ENCODE measurements at places on chromosomes 6 and 20.

- no peak for DNase-seq
Measured at GRCh38 chr20:9112541-9113515, 43.9 kb downstream of the PLCB4 start.

GRCh38 chr6:21883595-21884328, 290.2 kb downstream of the SOX4 start:
- DNase-seq, result no peak

DNA sequence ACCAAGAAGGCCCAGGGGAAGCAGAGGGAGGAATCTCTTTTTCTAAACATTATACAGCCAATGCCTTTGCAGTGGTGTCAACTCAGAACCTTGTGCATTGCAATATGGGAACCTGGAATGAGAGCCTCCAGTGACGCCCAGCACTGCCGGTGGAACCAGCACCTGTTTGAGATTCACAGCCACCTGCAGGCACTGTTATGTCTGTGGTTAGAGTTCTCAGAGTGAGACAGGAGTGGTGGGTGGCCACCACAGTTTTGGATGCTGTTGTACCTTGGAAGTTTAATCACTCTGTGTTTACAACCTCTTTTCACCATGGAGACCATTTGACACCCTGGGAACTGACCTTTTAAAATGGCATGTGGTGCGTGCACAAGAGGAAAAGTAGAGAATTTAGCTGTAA, 185.3 kb upstream of the KCNG1 start:
- DNase-seq, result no peak

GRCh38 chr6:13390658-13391057, 62.3 kb upstream of the TBC1D7 start:
- DNase-seq, result no peak

- no peak for DNase-seq
Measured at GRCh38 chr6:151349651-151350270, 41.6 kb downstream of the ZBTB2 start.

DNA sequence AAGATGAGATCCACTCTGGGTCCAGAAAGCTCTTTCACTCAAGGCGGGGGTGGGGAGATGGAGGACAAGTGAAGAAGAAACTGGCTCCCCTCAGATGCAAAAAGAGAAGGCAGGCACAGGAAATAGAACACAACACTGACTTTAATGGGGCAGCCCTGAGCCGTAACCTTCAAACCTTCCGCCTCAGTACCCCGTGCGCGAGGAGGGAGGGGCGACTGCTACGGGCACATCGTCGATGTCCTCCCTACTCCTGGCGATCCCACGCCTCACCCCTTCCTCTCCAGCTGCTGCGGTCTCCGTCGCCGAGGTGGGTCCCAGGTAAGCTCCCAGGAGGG, 3.9 kb downstream of the SPEF1 start:
- no peak for DNase-seq

DNA sequence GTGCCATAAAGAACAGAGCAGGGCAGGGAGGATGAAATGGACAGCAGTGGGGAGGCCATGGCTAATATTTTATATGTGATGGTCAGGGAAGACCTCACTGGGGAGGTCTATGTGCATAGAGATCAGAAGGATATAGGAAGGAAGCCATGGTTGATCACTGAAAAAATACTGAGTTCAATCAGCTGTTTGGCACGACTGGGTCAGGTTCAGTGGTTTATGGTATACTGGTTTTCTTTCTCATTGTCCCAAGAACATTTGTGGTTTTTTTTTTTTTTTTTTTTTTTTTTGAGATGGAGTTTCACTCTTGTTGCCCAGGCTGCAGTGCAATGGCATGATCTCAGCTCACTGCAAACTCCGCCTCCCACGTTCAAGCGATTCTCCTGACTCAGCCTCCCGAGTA, 78.3 kb upstream of the TIAM2 start:
- no peak for DNase-seq

- no peak for DNase-seq
Measured at GRCh38 chr6:29146179-29146578, 24.5 kb upstream of the OR2J2 start.

- no peak for DNase-seq
Measured at GRCh38 chr20:19456595-19457395, 244.4 kb downstream of the SLC24A3 start.

DNA sequence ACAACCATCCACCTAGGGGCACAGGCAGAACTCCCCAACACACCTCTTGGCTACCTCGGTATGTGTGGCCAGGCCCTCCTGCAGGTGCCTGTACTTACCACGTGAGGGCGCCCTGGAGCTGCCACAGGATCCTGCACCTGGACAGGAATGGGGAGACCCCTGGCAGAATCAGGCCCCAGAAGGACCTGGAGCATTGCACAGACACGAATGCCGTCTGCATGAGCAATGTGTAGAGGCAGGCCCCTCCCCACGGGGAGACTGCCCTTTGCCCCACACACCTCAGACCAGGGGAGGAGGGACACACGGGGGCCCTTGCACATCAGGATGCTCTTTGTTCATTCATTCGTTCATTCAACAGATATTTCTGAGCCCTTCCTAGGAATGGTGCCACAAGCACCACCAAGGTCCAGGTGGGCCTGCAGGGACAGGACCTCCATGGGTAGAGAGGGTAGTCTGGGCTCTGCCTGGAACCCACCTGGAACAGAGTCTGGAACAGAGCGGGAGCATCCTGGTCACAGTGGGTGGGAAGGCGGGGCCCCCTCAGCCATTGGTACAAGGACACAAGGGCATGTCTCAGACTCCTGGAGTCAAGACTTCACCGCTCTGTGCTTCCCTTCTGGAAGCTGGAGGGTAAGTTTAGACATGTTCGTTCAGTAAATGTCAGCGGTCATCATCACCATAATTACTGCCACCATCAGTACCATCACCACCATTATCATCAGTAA, 32.3 kb downstream of the YTHDF1 start:
- peak; percentile 74 for DNase-seq

DNA sequence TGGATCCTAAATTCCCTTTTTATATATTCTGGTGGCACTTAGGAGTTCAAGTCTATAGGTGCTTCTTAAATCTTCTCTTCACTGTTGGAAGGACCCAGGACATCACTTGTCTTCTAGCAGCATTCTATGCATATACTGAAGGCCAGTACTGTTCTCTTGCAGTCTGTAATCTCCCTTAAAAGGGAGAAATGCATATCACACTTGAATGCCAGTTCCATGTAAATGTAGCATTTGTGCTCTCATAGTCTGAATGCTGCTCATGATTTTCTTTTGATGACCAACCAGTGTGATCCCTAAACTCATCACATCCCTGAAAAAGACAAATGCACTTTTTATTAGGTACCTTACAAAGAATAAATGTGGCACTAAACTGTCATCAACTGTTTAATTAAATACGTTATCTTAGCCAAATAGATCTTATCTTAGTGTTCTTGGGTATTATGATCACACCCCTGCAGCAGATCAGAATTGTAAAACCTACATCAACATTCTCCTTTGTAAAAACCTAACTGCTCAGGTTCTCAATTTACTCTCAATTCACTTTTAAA, 176.1 kb downstream of the EPHA7 start:
- no peak for DNase-seq

DNA sequence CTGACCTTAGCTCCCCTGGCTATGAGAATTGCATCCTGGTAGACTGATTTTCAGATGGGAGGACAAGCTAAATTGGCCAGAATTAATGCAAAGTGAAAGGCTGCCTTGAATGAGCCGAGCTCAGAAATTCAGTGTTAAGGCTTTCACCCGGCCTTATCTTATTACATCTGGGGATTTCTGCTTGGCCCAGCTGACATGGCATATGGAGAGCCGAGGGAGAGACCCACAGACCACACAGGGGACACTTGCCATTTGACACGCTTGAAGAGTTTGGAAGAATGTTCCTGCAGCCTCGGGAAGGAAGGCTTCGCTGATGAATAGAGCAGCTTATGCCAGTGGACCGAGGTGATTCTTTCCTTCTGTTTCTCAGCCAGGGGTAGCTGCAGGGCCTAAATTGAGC, 9.0 kb downstream of the MOCS3 start:
- DNase-seq, result no peak

- no peak for DNase-seq
Measured at GRCh38 chr20:48673507-48673906, 154.3 kb downstream of the PREX1 start.

DNA sequence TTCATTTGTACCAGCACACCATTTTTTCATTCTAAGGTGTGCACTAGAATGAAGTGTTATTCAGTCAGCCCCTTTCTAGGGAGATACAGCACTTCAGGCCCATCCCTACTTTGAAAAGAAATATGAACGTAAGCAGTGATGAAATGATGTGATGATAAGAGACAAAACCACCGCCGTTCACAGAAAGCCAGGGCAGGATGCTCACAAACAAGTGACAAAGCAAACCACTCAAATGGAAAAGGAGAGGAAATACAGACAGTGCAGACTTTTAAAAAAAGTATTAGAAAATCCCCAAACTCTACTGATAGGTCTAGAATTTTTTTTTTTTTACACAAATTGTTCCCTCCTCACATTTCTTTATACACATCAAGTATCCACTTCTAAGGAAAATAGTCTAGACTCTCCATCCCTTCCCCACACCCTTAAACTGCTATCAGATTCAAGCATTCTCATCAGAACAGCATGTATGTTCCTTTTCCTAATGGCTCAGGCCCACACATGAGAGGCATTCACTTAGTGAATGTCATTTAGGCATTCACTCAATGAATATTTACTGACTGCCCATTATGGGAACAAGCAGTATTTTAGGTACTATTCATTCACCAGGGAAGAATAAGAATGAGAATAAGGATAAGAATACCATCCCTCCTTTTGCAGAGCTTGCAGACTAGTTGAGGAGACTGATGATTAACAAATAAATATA, 243.5 kb downstream of the GMPR start:
- peak; percentile 67 for DNase-seq

GRCh38 chr6:148599967-148600426, 146.8 kb upstream of the UST start:
- DNase-seq, result no peak

DNA sequence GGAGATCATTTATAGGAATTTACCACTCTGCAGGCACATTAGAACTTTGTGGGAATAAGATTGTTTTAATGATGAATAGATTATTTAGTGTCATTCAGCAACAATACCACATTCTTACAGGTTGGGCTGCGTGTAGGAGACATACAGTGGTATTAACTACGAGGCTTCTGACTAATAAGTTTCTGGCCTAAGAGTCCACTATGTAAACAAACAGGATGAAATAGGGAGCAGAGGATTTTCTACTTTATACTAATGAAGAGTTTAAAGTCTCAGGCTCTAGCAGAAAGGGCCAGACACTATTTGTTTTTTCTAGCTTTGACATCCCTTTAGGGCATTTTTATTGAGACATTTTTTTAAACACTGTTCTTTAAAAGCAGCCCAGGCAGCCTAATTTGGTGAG, 75.6 kb downstream of the SLC24A3 start:
- DNase-seq, result no peak

GRCh38 chr6:75526502-75527127, 33.0 kb upstream of the FILIP1 start:
- peak; percentile 59 for DNase-seq

DNA sequence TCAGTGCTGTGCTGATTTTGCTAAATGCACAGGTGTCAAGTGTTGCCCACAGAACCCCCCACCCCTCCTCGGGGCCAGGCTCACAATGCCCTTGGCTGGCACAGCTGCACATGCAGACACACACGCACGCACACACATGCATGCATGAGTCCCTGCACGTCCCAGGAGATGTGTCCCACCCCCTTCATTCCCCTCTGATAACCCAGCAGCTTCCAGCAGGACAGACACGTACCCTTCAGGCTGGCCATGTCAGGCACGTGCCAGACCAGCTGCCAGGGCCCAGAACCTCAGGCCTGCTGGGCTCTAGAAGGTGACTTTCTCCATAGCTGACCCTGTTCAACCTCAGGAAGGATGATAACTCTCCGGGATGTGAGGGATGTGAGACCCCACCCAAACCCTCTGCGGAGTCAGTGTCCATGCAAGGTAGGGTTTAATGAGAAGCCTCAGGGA, 44.4 kb downstream of the MRPL14 start:
- DNase-seq, result no peak

DNA sequence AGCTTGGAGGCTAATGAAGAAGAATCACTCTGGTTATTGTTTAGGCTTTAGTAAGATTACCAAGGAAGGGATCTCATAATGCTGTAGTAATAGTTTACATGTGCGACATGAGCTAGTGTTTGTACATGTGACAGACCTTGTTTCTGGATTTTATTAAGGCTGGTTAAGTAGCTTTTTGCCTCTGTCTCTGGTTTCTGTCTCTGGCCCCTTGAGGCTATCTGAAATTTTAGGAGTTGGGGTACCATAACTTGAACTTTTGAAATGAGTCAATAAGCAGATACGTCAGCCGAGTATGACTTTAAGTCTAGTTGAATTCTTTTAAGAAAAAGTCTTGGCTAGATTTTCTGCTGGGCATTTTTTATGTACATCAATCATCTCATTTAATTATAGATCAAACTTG, 9.5 kb downstream of the CBFA2T2 start:
- no peak for DNase-seq

- no peak for DNase-seq
Measured at GRCh38 chr6:19590501-19591131, 246.6 kb upstream of the ID4 start.

- DNase-seq, result no peak
Measured at GRCh38 chr20:36932476-36933426, 18.8 kb downstream of the SAMHD1 start.

- DNase-seq, result no peak
Measured at GRCh38 chr20:24981790-24982189, 10.8 kb downstream of the APMAP start.

GRCh38 chr6:6600875-6601274, 12.4 kb downstream of the LY86 start:
- DNase-seq, result no peak

GRCh38 chr6:151679081-151679480, 128.4 kb upstream of the ESR1 start:
- peak; percentile 60 for DNase-seq

- DNase-seq, result no peak
Measured at GRCh38 chr6:68013780-68014515, 621.1 kb upstream of the ADGRB3 start.

DNA sequence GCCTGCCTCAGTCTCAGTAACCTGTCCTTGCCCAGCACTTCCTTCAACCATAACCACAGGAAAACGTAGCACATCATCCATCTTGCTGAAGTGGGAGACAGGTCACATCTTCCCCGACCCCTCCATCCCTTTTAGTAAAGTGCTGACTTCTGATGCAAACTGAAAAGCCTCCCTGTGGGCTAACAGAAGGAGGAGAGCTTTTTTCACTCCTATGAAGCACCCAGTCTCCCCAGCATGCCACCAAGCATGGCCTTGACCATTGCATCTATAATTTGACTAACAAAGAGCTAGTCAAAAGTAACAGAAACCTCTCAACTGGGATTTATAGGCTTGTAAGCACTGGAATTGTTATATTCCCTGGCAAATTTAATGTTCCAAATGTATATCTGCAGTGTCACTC, 288.9 kb upstream of the IRAK1BP1 start:
- DNase-seq, result no peak

GRCh38 chr6:36682328-36683144, 4.0 kb downstream of the CDKN1A start:
- peak; percentile 75 for DNase-seq

GRCh38 chr6:167141667-167142432, 15.9 kb downstream of the GPR31 start:
- DNase-seq, result peak; percentile 61

GRCh38 chr6:136604328-136604825, 54.2 kb upstream of the MAP7 start:
- DNase-seq, result no peak

All from activated CD4-positive, alpha-beta T cell treated with anti-CD3 and anti-CD28 coated beads for 48 hours (primary cell).